ENCODE measurements at places on chromosomes 5 and 9.

GRCh38 chr5:39495227-39495626 lies 70.4 kb upstream of the DAB2 start:
- DNase-seq = no peak

DNA sequence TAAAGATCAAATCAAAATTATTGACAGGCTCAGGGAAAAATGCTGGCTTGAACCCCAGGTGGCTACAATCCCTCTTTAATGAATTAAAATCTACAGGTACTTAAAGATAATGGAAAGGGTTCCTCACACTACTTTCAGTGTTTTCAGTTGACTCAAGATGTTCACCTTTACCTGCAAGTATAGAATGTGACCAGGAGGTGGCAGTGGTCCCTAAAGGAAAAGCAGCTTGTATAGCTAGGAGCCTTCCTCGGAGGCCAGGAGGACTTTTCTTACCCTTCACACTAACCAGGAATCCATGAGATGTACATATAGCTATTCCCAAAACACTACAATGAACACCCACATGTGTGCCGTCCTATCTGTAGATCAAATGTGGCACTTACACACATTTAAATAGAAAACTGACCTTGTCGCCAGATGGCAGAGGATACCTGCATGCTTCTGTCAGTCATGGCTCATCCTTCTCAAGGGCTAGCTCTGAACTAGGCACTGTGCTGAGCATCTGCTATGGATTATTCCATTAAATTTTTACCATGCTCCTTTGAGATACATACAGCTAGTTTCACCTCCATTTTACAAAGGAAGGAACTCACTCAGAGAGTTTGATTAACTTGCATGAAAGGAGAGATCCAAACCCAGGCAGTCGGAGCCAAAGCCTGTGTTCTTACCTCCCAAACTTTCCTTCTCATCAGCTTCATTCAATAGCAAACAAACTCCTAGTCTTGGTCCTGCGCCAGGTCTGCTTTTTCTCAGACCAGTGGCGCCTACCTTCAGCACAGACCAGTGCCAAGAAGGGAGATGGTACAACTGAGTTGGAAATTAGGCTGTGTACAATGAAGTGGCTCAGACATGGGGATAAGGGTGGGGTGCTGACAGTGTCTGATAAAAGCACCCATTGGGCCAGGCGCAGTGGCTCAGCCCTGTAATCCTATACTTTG lies 24.5 kb downstream of the C9orf152 start:
- DNase-seq = peak; percentile 20

DNA sequence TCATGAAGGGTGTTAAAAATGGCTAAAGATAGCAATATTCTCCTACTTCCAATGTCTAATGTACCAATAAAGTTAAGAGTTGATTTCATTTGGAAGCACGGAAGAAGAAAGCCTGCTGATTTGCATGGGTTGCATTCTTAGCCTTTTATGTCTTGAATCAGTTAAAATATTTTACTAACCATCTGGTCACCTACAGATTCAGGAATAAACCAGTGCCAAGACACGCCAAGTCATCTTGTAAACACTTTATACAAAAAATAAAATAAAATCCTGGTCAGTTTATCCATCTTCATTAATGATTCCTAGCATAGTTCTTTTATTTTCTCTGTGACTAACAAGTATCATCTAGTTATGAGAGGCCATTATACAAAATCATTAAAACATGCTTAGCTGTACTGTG lies 1031.6 kb upstream of the WWC1 start:
- no peak for DNase-seq

DNA sequence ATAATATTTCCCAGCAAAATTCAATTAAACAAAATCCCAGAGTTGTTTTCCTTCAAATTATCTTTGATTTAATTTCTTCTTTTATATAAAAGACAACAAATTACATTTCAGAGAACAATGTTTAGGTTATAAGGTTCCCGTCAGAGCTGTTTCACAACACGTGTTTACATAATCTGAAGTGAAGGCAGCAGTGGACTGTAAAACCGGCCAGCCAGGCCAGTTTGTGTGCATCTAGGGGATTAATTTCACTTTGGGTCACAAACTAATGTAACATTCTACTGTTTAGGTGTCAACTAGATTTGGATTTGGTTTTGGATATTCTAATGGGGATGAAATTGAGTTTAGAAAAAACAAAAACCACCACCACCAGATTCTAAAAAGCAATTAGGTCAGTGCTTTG lies 86.5 kb upstream of the PLPP1 start:
- DNase-seq = no peak

GRCh38 chr5:27548484-27548883 lies 510.1 kb upstream of the CDH9 start:
- DNase-seq = no peak

DNA sequence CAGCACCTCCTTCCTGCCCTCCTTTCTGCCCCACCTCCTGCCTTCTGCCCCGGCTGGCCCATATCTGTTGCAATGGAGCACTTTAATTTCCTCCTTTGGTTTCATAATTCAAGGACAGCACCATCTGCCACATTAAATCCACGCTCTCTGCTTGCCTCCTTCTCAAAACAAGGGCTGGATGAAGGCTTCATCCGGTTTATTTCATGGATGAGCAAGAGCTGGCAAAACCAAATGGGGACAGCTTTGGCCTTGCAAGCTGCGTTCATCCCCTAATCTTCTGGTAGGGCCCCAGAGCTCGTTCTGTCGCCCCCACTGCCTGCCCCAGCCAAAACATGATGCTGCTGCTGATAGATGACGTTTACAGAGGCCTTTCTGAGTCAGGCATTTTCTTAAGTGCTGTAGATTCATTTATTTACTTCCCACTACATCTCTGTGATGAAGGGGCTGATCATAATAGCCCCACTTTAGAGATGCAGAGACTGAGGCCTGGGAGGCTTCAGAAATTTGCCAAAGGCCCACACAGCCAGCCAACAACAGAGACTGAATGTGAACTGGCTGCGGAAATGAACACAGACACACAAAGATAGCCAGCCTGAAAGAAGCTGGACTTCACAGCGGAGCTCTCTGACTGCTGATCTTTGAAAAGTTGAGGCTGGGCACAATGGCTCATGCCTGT lies 115.6 kb upstream of the CPEB4 start:
- DNase-seq = no peak

DNA sequence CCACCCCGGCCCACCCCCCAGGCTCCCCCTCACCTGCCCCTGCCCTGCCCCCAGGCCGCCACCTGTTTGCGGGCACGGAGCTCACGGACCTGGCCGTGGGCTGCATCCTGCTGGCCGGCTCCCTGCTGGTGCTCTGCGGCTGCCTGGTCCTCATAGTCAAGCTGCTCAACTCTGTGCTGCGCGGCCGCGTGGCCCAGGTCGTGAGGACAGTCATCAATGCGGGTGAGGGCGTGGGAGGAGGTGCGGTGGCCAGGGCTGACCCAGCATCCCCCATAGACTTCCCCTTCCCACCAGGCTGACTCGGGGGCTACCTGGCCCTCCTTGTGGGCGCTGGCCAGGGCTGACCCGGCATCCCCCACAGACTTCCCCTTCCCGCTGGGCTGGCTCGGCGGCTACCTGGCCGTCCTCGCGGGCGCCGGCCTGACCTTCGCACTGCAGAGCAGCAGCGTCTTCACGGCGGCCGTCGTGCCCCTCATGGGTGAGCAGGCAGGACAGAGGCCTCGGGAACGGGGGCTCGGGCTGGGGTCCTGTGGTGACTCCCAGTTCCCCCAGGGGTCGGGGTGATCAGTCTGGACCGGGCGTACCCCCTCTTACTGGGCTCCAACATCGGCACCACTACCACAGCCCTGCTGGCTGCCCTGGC lies 3.5 kb downstream of the SLC34A3 start:
- DNase-seq = no peak

GRCh38 chr9:32419921-32420320 lies 35.5 kb downstream of the ACO1 start:
- DNase-seq = no peak

DNA sequence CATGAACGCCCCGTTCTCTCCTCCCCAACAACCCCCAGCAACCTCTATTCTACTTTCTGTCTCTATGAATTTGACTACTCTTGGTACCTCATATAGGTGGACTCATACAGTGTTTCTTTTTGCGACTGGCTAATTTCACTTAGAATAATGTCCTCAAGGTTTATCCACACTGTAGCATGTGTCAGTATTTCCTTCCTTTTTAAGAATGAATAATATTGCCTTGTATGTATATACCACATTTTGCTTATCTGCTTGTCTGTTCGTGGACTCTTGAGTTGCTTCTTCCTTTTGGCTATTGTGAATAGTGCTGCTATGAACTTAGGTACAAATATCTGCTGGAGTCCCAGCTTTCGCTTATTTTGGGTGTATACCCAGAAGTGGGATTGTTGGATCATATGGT lies 42.7 kb downstream of the IQGAP2 start:
- DNase-seq = no peak

- DNase-seq = no peak
Measured at GRCh38 chr5:146340260-146341081, 1.8 kb downstream of the POU4F3 start.

DNA sequence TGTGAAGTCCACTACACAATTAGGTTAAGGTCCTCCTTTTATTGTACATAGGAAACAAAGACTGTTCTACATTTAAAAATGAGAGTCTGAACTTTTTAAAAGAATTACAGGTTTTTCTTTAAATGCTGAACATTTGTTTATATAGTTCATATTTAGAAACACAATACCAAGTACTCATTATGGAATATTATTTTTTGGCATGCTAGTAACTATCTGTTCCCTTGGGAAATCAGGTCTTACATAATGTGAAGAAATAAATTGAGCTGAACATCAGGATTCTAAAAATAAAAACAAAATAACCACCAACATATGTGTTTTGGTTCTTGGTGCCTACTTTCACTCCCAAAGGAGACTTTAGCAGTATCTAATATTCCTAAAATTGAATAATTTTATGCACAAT lies 230.5 kb upstream of the IZUMO3 start:
- no peak for DNase-seq

GRCh38 chr9:89579741-89580385 lies 24.9 kb upstream of the GADD45G start:
- no peak for DNase-seq

DNA sequence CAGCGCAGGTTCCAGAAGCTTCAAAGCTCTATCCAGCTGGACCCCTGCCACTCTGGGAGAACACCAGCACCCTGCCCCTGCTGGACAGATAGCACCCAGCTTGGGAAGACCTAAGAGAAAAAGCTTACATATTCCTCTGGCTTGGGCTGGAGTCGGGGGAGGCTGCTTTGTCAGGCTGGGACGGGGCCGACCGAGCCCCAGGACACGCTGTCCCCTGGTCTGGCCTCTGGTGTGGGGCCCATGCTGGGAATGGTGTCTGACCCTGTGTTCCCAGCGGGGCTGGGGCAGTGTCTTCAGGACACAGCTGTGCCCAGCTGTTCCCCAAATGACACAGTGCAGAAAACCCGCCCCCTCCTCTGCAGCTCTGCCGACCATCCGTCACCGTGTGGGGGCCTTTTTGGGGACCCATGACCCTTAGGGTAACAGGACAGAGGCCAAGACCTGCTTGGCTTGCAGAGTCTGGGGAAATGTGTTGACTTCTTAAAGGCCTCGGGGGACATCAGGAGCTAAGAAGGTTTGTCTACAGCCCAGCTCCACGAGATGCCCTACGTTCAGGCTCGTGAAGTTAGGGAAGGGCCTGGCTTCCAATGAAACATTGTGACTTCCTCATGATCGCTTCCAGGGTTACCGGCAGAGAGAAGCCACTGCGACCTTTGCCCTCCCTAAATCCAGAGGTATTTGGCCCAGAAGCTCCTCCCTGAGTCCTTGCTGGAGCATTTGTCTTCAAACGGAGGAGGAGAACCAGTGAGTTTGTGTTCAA lies 20.4 kb upstream of the SLC2A6 start:
- DNase-seq = no peak

DNA sequence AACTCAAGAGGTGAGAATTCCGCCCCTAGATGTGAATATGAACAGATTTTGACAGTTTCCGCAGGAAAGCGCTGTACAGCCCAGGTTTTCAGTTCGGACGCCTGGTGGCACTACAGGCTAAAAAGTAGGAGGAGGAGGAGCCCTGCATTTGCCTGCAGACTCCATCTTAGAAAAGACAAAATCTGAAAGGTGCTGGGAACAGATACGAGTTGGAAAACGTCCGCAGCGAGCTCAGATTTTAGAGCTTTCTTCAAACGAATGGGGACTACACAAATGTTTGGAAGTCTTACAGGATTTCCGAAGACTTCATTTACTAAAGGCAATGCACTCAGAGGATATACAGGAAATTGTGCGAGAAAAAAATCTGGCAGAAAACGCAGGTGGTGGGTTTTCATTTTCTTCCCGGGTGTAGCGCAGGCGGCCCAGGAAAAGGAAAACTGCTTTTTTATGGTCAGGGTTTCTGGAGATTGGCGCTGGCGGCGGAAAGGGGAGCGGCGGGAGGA lies 9.9 kb upstream of the PCDHB2 start:
- DNase-seq = no peak

DNA sequence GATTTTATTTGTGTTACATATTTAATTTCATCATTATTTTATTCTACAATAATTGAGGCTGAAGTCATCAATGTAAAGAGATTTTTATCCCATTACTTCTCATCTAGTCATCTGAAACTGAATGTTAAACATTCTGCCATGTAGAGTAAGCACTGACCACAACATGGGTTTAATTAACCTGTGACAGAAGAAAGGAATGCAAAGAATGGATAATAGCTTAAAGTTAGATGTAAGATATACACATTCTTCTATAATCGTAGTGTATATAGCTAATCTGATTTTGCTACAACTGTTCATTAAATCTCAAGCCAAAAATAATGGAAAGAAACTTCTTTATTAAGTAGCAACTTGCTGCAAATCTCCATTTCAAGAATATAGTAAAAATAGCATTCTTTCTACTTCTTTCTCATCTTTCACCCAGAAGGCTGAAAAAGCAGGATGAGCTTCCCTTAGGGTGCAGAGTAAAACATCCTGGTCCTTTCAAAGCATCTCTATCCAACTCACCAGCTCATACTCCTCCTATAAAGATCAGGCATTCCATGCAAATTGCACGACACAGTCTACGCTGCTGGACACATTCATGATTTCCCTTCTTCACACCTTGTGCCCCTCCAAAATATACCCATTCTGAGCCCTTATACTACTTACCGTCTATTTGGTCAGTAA lies 115.2 kb downstream of the EFNA5 start:
- no peak for DNase-seq

GRCh38 chr5:89756955-89757354 lies 652.6 kb downstream of the CETN3 start:
- no peak for DNase-seq

DNA sequence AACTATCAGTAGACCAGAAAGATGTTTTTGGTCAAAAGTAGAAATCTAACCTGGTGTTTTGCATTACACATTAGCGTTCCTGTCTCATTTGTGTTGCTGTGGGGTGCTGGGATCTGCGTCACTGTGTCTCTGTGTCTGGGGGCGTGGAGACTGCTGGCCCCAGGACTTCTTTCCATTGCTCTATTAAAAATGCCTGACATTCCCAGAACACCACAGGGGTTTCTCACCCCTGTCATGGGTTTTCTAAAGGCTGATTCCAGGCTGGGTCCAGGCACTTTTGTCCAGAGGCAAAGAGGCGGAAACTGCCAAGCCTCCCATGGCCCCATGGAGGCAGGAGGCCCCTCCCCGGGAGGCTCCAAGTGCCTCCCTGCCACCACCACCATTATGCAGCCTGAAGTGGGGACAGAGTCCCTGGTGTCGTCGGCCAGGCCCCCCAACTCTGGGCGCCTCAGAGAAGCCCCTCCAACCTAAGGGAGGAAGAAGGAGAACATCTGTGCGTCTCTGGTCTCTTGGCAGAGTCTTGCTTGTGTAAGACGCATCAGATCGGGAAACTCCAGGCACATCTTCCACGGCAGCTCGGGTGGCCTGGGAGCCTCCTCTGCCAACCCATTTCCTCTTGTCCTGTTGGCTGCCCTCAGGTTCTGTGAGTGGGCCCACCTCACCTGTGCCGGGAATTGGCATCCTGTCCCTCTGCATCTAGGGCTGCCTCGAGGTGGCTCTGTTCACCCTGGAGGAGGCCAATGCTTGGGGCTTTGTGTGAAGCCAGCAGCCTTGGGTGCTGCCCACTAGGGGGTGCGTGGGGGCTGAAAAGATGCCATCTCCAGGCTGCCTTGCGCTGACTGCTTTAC lies 13.8 kb upstream of the PLEKHG4B start:
- DNase-seq = no peak
